ENCODE measurements at places on chromosomes 4 and X. TPM values are rescaled to one million over a fixed set of nuclear protein-coding genes. Genes with fewer than 3 reads are reported as not detected.

FAM149A gene
- 1.4 TPM for total RNA-seq

DNA sequence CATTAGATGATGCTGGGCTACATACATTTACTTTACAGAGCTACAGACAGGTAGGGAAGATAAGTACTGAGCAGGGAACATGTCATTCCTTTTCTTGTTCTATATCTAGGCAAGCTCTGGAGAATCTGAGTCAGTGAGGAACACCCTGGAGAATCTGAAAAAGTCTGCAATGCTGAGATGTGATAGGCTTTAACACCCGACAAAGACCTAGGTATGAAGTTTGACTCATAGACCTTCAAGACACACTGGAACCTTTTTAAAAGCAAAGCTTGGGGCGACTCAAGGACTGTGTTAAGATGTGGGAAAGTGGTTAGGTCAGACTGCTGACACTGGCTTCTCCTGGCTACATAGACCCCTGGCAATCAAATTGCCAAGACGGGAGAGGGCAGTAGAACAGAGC is 42.8 kb downstream of the OSTC start:
- DNase-seq, result no peak

TMEM150C gene
- total RNA-seq, result 6.3 TPM

MAGEA4 gene
- total RNA-seq, result not detected

- DNase-seq, result no peak
Observed at GRCh38 chr4:151721916-151722315, 38.9 kb downstream of the GATB start.

DNA sequence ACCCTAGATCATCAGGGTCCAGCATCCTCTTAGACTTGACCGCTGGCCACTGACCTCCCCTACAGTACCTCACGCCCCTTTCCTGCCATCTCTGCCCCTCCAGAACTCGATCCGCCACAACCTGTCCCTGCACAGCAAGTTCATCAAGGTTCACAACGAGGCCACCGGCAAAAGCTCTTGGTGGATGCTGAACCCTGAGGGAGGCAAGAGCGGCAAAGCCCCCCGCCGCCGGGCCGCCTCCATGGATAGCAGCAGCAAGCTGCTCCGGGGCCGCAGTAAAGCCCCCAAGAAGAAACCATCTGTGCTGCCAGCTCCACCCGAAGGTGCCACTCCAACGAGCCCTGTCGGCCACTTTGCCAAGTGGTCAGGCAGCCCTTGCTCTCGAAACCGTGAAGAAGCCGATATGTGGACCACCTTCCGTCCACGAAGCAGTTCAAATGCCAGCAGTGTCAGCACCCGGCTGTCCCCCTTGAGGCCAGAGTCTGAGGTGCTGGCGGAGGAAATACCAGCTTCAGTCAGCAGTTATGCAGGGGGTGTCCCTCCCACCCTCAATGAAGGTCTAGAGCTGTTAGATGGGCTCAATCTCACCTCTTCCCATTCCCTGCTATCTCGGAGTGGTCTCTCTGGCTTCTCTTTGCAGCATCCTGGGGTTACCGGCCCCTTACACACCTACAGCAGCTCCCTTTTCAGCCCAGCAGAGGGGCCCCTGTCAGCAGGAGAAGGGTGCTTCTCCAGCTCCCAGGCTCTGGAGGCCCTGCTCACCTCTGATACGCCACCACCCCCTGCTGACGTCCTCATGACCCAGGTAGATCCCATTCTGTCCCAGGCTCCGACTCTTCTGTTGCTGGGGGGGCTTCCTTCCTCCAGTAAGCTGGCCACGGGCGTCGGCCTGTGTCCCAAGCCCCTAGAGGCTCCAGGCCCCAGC is 5.2 kb downstream of the FOXO4 start:
- no peak for DNase-seq

DNA sequence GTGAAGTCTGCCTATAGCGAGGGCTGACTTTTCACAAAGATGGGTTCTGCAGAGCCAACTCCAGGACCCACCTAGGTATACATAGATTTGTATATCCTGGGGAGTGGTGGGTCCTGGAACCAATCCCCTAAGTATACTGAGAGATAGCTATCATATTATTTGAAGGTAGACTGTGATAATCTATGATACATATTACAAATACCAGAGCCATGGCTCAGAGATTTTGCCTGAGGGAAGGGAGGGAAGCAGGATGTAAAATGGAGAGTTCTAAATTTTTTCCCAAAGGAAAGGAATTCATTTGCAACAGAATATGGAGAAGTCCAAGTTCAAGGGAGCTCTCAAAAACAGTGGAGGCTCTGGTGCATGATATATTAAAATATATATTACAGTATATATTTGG is 7.2 kb downstream of the TCEAL3 start:
- no peak for DNase-seq

DNA sequence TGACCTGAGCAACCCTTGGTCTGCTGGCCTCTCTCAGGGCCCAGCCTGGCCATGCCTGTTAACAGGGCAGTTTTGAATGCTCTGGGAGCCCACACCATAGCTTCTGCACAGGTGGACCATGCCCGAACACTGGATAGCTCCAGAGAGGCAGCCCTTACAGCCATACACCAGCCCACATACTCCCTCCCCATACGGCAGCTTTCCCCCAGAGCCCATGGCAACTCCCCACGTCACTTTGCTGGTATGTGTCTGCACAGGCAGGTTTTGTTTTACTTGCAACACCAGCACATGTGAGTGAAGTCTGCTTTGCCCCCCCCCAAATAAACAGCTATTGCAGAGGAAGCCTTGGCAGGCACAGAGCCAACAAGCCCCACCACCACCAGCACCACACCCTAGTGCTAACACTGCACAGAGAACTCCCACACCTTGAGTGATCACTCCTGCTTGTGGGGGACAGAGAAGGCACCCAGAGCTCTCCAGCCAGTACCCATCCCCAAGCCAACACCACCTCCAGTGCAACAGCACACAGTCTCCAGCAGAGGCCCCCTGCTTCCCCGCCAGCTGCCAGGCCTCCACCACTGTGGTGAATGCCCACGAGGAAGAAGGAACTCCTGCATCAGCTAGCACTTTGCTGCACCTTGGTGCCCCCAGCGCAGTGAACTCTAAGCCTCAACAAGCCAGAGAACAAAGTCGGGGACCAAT is 87.3 kb downstream of the STPG2 start:
- peak; percentile 3 for DNase-seq

GRCh38 chr4:7786040-7786439 is 153.6 kb downstream of the AFAP1 start:
- no peak for DNase-seq

FOXP3 gene
- not detected for total RNA-seq

F11 gene
- not detected for total RNA-seq

DNA sequence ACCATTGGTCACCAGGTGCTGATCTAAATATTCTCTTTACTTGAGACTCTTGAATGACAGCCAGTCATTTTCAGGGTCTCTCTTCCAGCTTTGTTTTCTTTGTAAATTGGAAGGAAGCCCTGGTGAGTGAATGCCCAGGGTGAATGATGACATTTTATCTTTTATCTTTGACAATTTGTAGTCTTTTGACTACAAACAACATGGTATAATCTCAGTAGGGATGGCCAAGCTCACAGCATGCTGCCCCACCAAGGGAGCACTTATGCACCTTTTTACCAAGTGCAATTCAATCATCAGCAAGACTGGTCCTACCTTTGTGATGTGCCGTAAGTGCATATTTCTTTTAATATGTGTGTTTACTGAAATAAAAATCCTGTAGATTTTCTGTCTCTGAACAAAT is 5.7 kb downstream of the AFM start:
- DNase-seq, result no peak

DNA sequence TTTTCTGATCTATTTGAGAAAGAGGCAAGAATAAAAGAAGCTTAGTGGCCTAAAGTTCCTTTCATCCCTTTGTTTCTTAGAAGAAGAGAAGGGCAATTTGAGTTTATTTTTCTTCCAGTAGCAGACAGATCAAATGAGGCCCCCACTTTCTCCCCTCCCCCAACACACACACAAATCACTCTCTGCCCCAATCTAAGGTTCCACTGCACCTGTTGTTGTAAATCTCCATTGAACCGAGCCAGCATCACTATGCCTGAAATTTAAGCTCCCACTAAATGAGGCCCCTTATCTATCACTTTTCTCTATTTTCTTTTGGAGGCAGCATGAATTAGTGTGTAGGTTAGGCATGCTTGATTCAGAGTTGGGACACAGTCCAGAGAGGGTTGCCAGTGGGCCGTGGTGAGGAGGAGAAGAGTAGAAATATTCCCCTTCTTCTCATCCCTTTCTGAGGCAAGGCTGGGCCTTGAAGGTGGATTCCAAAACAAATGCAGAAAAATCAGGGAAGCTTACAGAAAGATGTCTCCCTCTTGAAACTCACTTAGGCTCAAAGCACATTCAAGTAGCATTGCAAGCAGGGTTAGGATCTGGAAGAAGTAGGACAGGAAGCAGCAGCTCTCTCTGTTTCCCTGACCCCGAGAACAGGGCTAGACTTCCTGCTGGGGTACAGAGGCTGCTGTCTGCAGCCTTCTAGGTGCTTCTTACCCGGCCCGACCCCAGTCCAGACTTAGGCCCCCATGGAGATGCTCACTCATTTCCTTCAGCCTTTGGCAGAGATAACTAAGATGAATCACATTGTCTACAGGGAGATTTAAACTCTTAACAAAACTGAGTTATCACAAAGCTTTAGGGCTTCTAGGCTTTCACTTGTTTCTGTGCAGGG is 70.7 kb downstream of the RASL11B start:
- no peak for DNase-seq

DNA sequence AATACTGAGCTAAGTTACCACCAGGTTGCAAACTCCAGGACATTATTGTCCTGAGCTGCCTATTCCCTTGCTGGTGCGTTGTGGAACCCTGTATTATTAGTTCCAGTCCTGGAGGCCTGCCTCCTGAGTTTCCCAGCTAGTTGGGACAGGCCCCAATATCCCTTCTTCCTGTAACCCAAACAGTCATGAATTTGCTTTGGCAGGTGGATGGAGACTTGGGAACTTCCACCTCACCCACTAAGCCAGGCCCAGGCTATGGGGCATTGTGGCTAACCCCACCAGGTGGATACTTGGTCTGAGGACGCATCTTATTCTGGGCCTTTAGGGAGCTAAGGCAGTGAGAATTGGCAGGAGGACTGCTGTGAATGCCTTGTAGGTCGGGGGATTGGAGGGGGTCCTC is 5.0 kb downstream of the RBM3 start:
- DNase-seq, result no peak

GRCh38 chrX:55908661-55909212 is 191.2 kb downstream of the RRAGB start:
- peak; percentile 11 for DNase-seq

- DNase-seq, result peak; percentile 3
Observed at GRCh38 chrX:50877310-50877709, 33.2 kb upstream of the BMP15 start.

GRCh38 chr4:112316360-112316759 is 19.2 kb downstream of the ALPK1 start:
- no peak for DNase-seq

DNA sequence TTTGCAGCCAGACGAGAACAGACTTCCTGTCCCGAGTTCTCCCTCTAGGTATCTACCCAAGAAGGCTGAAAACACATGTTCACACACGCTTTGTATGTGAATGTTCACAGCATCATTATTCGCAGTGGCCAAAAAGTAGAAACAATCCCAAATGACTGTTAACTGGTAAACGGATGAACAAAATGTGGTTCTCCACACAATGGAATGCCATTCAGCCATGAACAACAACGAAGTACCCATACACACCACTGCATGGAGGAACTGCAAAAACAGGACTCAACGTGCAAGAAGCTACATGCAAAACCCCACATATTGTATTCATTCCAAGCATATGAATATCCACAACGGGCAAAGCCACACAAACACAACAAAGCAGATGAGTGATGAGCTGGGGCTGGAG is 45.0 kb downstream of the PDHA1 start:
- DNase-seq, result no peak

DNA sequence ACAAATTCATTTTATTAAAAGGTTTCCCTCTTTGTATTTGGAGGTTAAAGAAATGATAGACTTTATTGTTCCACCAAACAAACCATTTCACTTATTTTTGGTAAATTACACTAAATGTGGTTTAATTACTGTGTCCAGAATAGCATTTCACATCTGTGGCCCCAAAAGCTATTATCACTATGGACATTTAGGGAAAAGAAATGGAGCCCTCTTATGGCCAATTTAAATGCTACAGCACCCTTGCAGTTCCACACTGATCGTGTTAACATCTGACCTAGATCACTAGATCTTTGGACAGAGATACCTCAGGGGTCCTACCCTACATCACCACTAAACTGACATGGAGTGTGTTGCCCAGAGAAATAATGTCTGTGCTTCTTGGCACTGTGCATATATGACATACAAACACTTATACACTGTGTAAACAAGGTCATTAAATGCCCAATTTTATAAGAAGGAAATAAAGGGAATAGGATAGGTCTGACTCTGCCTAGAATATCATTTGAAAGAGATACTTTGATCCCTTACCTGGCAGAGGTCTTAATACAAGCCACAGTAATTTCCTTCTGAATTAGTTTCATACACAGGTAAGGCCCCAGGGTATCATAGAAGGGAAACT is 163.9 kb downstream of the KDR start:
- DNase-seq, result peak; percentile 34

ABLIM2 gene
- 0.29 TPM for total RNA-seq

DNA sequence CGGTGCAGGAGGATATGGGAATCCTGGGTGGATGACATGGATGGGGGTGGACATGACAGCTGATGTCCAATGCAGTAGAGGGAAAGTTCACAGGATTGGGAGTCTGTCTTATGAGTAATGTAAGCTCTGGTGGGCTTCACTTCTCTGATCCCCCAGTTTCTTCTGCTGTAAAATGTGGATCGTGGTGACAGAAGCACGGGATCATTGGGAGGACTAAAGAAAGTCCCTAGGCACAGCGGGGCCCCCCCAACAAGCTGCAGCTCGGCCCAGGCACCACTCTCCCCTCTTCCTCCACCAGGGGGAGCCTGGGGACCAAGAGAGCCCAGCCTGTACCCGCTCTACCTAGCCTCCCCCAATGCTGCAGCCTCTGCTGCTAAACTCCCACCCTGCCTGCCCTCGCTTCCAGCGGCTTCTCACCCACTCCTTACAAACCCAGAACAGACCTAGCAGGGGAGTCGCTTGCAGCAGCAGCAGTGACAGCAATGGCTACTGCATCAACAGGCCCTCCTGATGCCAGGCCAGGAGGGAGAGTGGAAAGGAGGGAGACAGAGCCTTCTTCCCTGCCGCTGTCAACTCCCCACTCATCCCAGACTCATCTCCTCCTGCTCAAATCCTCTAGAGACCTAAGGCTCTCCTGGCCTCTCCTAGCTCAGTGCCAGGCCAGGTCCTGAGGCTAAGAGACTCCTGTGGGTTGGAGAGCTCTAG is 36.1 kb upstream of the IQSEC2 start:
- peak; percentile 25 for DNase-seq

ALAS2 gene
- total RNA-seq, result not detected

GRCh38 chr4:20195071-20195885 is 56.4 kb upstream of the SLIT2 start:
- no peak for DNase-seq

- DNase-seq, result peak; percentile 72
Observed at GRCh38 chr4:121696581-121697461, at the start of gene ANXA5. ANXA5 (minus strand) TSS chr4:121696980; CDS start chr4:121696589, 391 bp downstream.

MAPK10 gene
- total RNA-seq, result 3.8 TPM
